ENCODE measurements at places on chromosomes 1 and 21.

DNA sequence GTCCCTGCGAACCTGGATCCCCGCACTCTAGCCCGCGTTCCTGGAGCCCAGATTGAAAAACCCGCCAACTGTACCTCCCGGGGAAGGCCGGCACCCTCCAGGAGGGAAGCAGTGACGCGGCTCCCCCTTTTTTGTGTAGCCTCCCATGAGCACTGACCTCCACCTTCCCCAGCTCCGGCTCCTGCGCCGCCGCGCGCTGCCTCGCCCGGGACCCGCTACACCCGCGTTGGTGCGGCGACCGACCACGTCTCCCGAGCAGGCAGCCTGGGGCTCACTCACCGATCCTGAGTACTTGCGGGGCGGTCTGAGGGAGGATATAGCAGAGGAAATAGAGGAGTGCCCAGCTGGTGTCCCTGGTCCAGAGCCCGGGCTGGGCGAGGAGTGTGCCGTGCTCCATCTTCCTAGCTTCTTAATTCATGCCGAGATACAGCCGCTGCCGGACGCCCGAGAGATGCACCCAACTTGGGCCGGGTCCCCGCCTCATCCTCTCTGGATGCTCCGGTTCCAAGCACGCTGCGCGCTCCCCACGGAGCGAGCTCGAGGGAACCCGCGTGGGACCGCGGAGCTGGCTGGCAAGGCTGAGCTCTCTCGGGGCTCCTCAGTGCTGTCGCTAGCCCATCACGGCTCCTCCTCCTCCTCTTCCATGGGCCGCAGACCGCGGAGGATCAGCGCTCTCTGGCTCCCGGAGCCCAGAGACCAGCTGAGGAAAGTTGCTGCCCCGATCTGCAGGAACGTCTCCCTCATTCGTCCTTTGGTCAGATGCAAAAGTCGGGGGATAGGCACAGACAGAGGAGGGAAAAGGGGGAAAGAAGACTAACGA, 482 bp downstream of the GRIK1 start:
- no peak for DNase-seq

DNA sequence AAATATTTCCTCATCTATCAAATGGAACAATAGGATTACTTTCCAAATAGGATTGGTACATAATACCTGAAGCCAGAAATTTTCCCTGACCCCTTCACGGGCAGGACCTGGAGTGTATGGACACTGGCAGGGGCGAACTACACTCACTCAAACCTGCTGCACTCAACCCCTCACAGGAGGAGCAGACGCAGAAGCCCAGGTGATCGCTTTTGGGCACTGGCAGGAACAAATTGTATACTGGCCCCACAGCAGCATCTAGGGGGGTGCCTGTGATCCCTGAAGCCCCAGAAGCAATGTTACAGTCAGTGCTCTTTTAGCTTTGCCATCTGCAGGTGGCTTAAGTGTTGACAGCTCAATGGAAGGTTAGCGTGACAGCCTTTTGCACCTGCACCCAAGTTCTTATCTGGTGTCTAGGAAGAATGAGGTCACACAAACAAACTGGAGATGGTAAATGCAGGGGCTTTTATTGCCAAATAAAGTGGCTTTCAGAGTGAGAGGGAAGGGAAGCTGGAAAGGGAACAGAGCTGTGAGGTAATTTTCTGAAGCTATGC, 199.2 kb upstream of the NEGR1 start:
- no peak for DNase-seq

GRCh38 chr1:56394298-56394697, 185.1 kb downstream of the PLPP3 start:
- no peak for DNase-seq

DNA sequence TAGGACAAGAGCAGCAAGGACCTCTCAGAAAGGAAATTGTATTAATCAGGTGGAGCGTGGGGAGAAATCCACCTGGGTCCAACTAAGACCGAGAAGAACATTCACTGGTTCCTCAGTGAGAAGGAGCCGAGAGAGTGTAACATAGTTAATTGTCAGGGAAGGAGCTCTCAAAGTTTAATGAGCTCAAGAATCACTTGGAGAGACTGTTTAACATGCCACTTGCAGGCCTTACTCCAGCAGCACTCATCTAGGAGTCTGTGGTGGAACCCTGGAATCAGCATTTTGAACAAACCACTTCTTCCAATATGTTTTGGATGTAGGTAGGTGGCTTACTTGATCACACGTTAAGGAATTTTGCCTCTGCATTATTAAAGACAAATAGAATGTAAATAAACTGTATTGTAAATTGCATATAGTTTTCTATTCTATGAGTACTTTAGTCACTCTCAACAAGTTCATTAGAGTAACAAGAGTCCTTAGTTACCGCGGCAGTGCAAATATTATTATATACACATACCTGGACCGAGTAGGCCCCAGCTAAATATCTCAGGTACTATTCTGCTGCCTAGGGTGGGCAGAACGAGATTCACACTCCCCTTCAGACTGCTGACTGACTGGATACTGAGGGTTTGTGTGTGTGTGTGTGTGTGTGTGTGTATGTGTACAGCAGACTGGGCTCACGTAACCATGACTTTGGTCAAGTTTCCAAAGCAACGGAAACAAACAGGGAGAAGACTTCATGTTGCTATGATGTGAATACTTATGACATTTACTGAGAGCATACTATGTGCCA, 203.2 kb upstream of the USP24 start:
- no peak for DNase-seq

DNA sequence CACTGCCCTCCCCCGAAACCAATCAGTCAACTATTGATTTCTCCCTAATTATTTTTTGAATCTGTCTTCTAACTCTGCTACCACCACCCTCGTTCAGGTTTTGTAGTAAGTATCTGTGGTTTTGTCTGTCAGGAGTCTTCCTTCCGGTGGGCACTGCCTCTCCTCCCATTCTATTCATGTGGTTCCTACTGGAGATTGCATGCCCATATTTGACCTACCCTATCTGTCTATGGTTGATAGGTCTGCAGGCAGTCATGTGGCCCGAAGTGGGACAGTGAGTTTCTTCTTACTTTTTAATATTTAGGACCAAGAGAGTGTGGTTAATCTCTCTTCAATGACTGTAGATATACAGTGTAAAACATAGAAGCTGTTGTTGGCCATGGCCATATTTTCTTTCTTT, 17.8 kb upstream of the MAST2 start:
- DNase-seq, result peak; percentile 17

DNA sequence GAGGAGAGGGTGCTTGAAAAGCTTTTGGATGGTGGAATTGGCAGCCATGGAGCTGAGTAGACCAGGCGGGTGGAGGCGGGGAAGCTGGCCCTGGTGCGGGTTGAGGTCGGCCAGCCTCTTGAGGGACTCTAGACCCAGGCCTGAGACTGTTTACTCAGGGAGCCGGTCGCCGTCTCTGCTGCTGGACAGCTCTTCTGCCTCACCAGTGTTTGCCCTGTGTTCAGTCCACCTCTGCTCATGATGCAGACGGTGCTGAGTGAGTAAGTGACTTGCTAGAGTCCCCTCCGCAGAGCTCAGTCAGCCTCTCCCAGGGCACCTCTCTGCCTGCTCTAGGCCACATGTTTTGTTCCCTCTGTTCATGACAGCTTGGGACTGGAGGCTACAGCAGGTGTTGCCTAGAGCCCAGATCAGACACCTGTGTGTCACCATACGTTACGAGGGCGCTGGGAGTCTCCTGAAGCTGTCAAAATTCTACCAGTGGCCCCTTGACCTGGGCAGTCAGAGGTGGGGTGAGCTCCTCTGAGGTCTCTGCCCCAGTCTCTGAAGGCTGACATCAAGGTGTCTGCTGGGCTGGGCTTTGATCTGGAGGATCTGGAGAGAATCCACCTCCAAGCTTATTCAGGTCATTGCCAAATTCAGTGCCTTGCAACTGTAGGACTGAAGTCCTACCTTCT, 73.5 kb upstream of the WNT4 start:
- no peak for DNase-seq

- no peak for DNase-seq
Measured at GRCh38 chr1:226638608-226639007, 90.0 kb downstream of the STUM start.

DNA sequence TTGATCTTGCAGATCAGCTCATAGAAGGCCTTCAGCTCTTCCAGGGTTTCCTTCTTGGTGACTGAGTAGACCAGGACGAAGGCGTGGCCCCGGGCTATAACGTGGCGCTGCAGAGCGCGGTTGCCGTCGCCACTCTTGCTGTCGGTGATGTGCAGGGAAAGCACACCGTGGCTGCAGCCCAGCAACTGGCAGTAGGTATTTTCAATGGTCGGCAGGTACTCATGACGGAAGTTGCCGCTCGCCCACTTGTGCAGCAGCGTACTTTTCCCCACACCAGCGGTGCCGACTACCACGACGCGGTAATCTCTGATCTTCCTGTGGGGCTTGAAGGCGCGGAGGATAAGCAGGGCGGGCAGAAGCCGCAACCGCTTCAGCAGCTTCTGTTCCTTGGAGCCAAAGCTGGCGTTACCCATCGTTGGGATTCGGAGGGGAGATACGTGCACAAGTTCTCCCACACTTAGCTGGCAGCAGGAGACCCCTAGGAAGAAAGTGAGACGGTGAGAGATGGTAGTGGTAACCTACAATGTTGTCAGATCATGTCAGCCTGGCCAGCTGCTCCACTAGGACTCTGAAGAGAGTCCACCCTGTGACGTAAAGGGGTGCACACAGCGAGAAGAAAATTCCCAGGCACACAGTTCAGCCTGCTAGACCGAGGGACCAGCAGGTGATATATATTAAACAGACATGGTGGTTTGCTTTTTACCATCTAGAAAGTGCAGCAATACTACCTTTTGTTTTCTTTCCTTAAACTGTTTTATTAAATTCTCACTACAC, 3.4 kb downstream of the DIRAS3 start:
- DNase-seq, result no peak

GRCh38 chr1:237732657-237733056, 158.1 kb downstream of the ZP4 start:
- no peak for DNase-seq

DNA sequence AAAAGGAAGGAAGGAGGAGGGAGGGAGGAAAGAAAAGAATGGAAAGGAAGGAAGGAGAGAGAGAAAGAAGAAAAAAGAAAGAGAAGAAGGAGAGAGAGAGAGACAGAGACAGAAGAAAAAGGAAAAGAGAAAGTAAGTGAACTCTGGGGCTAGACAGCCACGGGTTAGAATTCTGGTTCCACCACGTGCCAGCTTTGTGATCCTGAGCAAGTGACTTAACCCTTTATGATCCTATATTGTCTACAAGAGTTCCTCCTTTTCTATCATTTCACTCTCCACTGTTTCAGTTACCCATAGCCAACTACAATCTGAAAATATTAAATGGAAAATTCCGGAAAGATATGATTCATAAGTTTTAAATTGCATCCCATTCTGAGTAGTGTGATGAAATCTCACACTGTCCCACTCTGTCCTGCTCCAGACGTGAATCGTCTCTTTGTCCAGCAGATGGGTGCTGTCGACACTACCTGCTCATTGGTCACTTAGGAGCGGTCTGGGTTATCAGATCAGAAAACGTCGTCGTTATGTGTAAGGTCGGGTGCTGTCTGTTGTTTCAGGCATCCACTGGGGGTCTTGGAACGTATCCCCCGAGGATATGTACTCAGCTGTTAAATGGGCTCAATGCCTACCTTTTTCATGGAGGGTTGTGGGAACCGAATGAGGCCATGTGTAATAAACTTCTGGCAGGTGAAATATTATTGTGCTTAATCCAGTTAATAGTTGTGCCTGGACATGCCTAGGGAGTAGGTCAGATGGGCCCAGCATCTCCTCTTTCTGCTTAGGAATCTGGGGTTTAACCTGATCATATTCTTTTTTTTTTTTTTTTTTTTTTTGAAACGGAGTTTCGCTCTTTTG, 19.1 kb downstream of the TMEM51 start:
- no peak for DNase-seq

DNA sequence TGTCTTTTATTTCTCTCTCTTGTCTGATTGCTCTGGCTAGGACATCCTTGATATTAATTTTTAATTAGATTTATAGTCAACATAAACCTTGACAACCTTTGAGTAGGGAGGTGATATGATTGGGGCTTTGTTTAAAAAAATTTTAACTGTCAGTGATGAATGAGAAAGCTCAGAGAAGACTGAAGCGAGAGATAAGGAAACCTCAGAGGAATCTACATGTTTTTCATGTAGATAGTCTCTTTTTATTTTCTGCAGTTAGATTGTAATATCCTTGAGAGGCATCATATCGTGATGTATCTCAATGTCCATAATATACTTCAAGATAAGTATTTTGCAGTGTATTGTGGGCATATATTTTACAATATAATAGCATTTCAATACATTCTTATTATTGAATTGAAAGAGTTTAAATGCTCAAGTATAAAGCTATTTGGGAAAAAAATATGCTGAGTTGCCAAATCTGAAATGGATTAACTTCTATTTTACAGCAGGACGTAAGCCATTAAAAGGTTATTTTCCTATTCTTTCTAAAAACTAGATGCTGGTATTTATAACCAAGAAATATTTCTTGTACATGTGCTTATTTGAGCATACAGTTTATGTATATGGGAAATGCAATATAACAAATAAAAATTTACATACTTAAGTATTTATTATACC, 802.4 kb upstream of the ADGRL4 start:
- DNase-seq, result no peak

DNA sequence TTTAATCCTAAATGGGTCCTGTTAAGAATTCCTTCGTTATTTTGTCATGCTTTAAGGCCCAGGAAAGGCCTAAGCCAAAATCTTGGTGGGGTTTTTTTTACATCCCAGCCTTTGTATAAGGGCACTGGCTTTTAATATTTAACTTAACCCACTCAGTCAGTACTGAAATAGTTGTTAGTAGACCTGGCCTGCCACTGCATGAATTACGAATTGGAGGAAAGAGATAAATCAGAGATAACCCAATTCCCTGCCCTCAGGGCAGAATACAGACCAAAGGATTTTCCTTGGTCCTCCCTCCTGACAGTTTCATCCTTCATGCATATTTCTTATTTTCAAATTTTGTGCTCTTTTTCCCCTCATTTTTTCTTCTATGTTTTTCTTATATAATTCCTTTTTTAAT, 193.0 kb downstream of the FASLG start:
- DNase-seq, result no peak

- no peak for DNase-seq
Measured at GRCh38 chr1:13513895-13514546, at the start of gene LRRC38. Gene LRRC38, minus strand, starts transcription at chr1:13514003. Its CDS starts 410 bp downstream, at chr1:13513593.

GRCh38 chr21:35399002-35399530, 350.0 kb upstream of the RUNX1 start:
- DNase-seq, result no peak

DNA sequence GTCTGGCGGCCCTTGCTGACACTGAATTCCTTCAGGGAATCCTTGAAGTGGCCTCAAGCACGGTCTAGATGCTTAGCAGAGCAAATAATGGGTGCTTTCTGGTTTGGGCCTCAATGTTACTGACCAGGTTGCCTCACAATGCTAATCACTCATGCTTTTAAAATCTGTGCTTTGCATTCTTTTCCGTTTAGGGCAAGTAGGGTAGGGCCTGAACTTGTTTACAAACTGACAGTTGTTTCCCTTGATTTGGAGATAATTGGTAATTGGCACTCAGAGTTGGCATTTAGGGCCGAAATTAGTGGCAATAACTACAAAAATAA, 1.4 kb downstream of the VPS13D start:
- no peak for DNase-seq

- no peak for DNase-seq
Measured at GRCh38 chr1:107140703-107141490, at the start of gene NTNG1. Gene NTNG1, plus strand, starts transcription at chr1:107141039.

GRCh38 chr1:184223216-184223615, 163.6 kb upstream of the C1orf21 start:
- DNase-seq, result no peak

GRCh38 chr1:57770772-57771171, 346.9 kb upstream of the DAB1 start:
- DNase-seq, result no peak

- no peak for DNase-seq
Measured at GRCh38 chr1:97499667-97500066, 421.2 kb downstream of the DPYD start.

- no peak for DNase-seq
Measured at GRCh38 chr1:145977016-145977415, 12.5 kb downstream of the POLR3GL start.

GRCh38 chr1:185213091-185213490, 56.1 kb downstream of the SWT1 start:
- no peak for DNase-seq

Measured in activated T-cell treated with anti-CD3 and anti-CD28 coated beads for 24 hours (primary cell).